ENCODE measurements at places on chromosomes 3 and 15.
A peak's percentile ranks its signal among the peaks of the same experiment; 100 is the strongest.

DNA sequence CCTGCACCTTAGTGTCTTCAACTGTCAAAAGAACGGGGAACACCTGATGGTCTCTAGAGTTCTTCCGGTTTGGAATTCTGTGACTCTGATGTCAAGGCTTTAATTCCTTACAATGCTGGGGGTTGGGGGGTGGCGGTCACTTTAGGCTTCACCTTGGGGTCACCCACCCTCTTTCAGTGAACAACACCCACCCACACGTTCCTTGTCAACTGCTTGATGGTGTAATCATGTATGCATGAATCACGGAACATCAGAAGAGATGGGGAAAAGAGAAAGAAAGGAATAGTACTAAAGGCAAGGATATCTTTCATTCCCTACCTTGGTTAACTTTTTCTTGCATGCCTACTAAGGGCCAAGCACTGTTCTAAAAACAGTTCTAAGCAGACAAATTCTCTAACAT lies 7.3 kb upstream of the UBE2E1 start:
- DNase-seq, result no peak

GRCh38 chr15:76064375-76064774 lies 4.6 kb downstream of the TMEM266 start:
- DNase-seq, result peak; percentile 10

DNA sequence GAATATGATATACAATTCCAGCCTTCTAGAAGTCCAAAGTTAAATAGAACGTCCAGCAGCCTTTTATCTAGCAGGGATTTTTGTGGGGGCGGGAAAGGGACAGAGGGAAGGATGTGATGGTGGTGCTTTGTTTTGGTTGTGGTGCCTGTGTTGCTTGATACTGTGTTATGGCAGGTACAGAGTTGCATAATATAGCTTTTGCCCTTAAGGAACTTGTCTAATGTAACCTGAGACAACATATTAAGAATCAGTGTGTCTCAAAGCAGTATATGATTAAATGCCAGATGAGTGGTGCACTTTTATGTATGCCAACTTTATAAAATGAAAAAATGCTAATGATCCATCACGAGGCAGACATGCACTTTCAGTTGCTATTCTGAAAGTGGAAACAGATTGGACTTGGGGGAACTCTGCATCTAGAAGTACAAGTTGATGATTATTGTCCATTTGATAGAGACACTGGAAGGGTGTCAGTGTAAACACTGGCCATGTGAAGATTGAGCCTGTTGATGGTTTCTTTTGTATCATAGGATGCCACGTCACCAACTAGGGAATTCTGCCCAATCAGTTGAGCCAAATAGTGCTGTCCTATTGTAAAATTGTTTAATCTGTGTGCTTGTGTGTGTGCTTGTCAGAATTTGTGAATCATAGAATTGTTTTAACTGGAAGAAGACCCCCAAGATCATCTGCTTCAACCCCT lies 23.0 kb downstream of the NEO1 start:
- no peak for DNase-seq

GRCh38 chr3:73100741-73101559 lies 39.5 kb downstream of the EBLN2 start:
- DNase-seq, result peak; percentile 89

DNA sequence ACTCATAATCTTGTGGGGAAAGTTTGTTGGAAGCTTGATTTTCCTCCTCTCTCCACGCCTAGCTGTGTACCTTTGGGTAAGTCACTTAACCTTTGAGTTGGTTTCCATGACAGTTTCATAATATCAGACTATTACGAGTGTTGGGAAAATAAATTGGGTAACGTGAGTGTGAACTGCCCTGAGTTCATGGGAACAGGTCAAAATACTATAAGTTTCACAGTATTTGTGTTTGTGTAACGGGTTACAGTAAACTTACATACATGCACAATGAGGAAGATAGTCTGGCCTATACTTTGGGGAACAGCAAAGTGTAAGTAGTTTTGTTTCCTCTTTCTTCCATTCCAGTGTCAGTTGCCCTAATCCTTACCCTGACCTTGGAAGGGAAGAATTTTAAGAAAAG lies 509.9 kb downstream of the MECOM start:
- DNase-seq, result no peak
